Natural killer cell treated with Interleukin-12 subunit alpha and Interleukin-12 subunit beta and Interleukin-15 and Interleukin-18, amount 100 ng/mL, for 72 hours (primary cell): ENCODE measurements at places on chromosomes 5 and 9.

DNA sequence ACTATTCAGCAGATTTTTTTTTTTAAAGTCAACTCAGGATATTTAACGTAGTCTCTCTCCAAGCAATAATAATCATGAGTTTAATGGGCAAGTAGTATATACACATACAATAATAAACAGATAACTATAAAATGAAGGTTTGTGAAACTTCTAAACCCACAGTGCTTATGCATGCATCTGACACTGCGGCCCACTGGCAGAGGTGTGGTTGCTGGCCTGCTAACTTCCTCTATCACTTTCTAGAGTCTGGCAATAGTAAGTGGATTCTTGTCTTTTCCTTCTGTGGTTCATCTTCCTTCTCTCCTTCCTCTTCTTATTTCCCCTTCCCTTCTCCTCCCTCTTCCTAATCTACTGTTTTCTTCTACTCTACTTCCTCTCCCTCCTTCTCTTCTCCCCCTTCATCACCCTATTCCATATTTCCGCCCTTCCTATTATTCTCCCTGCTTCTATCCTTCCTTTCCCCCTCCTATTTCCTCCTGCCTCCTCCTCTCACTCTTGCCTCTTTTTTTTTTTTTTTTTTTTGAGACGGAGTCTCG, 18.6 kb upstream of the AGXT2 start:
- H3K4me1 ChIP-seq = no peaks in the 10 kb centered on the region
- H3K27ac ChIP-seq = no peak overlapping the region
- H3K4me3 ChIP-seq = no peak overlapping the region
- no peak for DNase-seq
- peaks cover 4% of the 10 kb centered on the region for H3K27me3 ChIP-seq

DNA sequence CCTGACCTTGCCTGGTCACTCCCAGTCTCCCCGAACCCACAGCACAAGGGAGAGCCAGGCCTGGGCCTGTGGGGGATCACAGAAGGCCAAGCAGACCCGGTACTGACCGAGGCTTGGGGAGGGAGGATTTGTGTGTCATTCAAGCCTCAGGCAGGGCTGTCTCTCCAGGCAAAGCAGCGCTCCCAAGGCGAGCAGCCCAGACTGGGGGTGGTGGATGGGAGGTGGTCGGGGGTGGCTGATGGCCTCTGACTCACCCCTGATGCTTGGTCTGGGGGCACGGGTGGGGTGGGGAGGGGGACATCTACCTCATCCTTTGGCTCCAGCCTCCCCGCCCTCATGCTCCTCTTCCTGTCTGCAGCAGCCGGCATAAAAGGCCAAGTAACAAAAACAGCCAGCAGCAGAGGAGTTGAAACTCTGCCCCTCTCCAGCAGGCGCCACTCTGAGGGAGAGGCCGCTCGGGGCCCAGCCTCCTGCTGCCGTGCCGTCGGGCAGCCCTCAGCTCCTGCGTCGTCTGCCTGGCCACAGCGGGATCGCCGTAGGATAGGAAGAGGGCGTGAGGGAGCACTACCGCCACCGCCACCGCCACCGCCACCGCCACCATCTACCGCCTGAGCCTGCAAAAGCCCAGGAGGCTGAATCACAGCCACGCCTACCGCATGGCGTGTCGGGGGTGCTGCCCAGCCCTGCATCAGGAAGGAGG, 166.0 kb downstream of the OLFM1 start:
- H3K27me3 ChIP-seq = no peaks in the 10 kb centered on the region
- H3K27ac ChIP-seq = no peak overlapping the region
- H3K4me1 ChIP-seq = no peaks in the 10 kb centered on the region
- no peak overlapping the region for H3K4me3 ChIP-seq
- no peak for DNase-seq
- H3K36me3 ChIP-seq = no peaks in the 10 kb centered on the region

- no peaks in the 10 kb centered on the region for H3K27me3 ChIP-seq
- H3K27ac ChIP-seq = peak overlapping the region; percentile 37
- DNase-seq = no peak
- H3K4me3 ChIP-seq = no peak overlapping the region
- H3K4me1 ChIP-seq = peaks cover 43% of the 10 kb centered on the region
Measured at GRCh38 chr5:163912046-163912445, 406.6 kb downstream of the MAT2B start.

GRCh38 chr5:111752426-111752965, 4.5 kb downstream of the NREP start:
- H3K4me3 ChIP-seq = no peak overlapping the region
- no peak overlapping the region for H3K27ac ChIP-seq
- H3K36me3 ChIP-seq = no peaks in the 10 kb centered on the region
- DNase-seq = no peak
- H3K27me3 ChIP-seq = no peaks in the 10 kb centered on the region

- no peak overlapping the region for H3K4me3 ChIP-seq
- DNase-seq = no peak
- no peaks in the 10 kb centered on the region for H3K27me3 ChIP-seq
- no peak overlapping the region for H3K27ac ChIP-seq
- H3K4me1 ChIP-seq = no peaks in the 10 kb centered on the region
- no peaks in the 10 kb centered on the region for H3K36me3 ChIP-seq
Measured at GRCh38 chr5:2656206-2656605, 95.3 kb downstream of the IRX2 start.

DNA sequence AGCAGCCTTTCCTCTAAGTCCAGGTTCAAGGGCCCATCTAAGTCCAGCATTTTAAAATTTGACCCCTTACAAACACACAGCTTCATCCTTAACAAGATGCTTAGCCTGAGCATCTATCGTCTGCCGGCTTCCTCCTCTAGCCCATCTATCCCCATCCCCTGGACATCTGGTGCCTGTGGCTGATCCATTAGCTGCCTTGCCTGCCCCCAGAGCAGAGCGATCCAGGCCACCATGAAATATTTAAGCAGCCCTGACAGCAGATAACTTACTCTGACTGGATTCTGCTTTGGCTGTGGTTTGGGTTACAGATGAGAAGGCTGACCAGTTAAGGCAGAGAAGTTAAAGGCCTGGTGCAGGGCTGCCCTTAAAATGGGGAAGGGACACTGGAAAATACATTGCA, 30.9 kb upstream of the CPEB4 start:
- DNase-seq = no peak
- no peaks in the 10 kb centered on the region for H3K36me3 ChIP-seq
- H3K27me3 ChIP-seq = peaks cover 6% of the 10 kb centered on the region
- no peak overlapping the region for H3K4me3 ChIP-seq
- H3K27ac ChIP-seq = no peak overlapping the region
- H3K4me1 ChIP-seq = no peaks in the 10 kb centered on the region
